ENCODE measurements at places on chromosomes 16 and 17.

- DNase-seq = no peak
These were observed 53.2 kb downstream of the MSI2 start for GRCh38 chr17:57309479-57309878.

DNA sequence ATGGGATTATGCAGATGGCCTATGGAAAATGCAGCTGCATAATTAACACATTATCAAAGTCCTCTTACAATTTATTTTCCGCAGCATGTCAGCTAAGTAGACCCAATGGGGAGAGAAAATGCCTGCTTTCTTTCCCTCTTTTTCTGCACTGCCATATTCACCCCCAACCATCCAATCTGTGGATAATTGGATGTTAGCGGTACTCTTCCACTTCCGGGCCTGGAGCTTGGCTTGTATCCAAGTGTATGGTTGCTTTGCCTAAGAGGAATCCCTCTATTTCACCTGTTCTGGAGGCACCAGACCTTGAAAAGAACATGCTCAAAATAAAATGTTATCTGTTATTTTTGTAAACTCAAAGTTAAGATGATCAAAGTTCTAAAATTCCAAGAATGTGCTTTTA is 41.1 kb upstream of the CACNG3 start:
- no peak for DNase-seq

- DNase-seq = no peak
These were observed 17.5 kb downstream of the ABR start for GRCh38 chr17:1162116-1162855.

GRCh38 chr17:1958134-1958881 is 66.8 kb downstream of the RTN4RL1 start:
- no peak for DNase-seq

GRCh38 chr16:13856811-13857511 is 63.0 kb upstream of the ERCC4 start:
- no peak for DNase-seq

DNA sequence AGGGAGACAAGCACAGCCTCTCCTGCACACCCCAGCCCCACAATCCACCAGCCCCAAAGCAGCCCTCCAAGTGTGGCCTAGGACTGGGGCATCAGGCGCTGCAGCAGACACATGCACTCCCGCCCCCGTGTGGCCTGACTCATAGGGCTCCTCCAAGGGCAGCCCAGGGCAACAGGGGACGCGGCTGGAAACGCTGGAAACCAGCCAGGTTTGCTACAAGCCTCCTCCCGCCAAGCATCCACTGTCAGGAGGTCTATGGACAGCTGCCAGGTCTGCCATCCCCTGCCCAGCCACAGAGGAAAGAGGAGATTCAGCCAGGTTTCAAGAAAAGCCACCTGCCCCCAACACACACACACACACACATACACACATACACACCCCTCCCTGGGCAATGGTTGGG is 25.8 kb downstream of the SRCIN1 start:
- DNase-seq = no peak

DNA sequence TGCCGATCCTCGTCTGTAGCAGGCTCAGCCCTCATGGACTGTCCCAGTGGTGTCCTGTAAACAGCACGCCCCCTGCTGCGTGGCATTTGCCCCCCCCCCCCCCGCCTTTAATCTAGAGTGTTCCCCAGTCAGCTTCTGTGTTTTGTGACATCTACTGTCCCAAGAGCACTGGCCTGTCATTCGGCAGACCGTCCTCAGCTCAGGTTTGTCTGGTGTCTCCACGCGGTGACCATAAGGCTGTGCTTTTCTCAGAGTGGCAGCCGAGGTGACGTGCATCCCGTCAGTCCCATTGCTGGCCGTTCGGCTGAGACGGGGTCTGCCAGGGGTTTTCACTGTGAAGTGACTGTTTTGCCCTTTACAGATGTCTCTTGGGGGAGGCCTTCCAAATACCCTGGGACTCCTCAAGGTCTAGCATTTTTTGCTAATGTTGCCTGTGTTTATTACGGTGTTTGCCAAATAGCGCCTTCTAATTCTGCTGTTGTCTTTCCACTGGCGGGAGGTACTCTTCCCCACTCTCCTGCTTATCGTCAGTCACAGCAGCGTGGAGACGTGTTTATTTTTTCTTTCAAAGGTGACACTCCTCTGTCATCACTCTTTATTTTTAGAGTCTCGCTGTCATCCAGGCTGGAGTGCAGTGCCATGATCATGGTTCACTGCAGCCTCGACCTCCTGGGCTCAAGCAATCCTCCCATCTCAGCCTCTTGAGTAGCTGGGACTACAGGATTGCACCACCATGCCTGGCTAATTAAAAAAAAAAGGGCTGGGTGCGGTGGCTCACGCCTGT is 5.7 kb upstream of the MRPL12 start:
- DNase-seq = no peak

DNA sequence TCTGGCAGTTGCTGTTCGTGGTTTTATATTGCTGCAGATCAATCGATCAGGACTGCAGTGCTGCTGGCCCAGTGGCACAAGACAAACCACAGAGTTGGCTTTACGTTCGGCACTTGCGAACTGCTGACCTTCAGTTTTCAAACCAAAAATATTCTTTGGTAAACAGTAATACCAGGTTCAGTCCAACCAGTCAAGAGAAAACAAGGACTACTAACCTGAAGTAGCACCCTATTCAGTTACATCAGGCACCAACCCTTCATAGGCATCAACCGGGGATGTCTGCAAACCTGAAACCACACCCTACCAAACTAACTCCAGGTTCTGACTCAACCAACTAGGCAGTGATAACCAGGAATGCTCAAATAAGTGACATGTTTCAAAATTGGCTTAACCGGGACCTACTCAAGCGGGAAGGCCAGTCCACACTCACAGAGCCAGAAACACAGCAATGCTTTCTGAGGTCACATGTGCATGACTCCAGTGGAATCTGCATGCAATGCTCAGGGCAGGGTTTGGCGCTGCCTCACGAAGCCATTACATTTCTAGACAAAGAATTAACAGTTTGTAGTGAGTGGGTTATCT is 91.1 kb downstream of the SMG6 start:
- DNase-seq = no peak

DNA sequence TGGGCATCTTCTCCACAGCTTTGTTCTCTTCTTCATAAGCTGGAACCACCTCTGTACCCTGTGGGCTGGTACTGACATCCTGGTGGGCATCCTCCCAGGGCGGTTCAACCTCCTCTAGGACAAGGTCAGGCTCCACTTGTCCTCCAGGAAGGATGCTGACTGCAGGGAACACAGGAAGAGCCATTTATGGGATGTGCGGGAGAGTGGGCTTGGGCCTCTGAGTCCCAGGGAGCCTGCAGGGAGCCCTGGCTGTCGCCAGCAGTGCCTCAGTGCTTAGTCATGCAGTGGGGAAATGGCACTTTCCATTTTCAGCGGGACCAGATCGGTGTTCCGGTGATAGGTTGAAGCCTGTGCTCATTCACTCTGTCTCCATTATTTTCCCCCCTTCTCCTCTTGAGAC is 20.5 kb downstream of the CNGB1 start:
- no peak for DNase-seq

DNA sequence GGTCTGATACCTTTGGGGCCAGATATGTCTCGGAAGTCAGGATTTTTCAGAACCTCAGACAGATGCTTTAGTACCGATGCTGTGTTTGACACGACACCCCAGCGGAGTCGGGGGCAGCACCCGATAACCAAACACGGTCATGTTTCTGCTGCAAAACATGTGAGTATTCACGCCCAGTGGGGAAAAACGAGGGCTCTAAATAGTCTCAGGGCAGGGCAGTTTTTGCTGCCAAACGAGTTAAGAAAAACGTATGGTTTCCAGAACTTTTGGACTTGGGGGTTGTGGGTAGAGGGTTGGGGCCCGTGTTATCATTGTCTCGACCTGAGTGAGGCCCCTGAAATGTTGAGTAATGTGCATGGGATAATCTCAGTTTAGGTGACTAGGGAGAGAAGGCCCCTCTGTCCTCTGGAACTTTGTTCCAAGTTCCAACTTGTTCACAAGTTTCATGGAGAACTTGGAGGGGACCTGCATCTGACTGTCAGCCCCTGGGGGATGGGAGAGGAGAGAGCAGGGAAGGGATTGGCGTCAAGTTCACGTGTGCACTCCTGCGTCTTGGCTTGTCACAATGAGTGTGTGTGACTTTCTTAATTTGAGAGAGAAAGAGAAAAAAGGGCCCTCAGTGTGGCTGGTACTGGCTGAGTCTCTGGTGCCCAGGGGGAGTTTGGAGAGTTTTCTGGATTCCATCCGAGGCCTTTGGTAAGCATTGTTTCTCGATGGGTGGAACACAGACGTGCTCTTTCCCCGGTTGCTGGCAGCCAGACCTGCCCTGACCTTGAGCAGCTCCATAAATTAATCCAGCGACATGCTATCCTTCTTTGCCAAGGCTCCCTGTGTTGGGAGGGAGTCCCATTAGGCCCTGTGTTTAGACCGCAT is 83.9 kb upstream of the CIBAR2 start:
- DNase-seq = no peak

- DNase-seq = peak; percentile 25
These were observed 289.4 kb downstream of the SEC14L1 start for GRCh38 chr17:77429969-77430752.

DNA sequence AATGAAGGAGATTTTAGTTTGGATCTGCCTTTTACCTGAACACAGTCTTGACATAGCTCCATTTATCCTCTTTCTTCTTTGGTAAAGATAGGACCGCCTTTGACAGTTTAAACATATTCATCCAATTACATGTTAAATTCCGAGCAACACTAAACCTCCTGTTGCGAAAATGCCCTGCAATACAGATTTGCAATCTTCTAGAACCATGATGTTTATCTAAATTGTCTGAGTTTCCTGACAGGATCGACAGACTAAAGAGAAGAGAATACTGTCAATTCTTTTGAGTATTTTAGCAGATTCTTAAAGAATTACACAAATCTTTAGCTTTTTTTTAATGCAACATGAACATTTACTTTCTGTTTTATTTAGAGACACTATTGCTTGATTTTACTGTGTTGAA is 1145.5 kb downstream of the CDH11 start:
- DNase-seq = no peak

DNA sequence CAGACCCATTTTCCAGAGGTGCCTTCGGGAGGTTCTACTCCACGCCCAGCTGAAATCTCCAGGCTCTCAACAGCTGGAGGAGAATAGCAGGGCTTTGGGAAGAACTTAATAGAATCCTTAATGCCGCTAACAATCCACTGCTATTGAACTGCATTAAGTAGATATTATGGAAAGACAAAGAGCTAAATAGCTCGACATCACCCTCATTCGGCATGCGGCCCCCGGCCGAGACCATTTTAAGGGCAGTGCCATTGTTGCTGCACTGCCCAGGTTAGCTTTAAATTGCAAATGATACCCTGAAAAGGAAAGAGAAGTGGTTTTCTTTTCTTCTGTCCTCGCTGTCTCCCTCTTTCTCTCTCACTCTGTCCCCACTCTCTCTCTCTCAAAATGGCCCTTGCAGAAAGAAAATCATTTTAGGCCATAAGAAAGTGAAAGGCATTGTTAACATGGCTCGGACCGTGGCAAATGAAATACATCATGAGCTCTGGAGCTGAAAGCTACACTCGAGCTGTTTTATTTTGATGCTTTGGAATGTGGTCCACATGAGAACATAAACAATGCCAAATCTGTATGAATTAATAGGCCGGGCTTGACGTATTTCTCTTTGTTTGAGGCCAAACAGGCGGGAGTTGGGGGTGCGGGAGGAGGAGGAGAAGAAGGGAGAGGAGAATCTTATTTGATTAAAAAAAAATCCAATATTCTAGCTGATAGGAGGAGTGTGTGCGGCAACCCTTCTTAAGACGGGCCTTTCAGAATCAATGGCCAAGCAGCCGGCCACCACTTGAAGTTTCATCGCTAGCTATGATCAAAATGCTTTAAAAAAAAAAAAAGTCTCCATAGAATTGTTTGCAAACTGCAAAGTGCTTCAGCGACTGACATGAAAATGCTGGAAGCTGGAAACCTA is 298.8 kb upstream of the IRX3 start:
- DNase-seq = no peak

DNA sequence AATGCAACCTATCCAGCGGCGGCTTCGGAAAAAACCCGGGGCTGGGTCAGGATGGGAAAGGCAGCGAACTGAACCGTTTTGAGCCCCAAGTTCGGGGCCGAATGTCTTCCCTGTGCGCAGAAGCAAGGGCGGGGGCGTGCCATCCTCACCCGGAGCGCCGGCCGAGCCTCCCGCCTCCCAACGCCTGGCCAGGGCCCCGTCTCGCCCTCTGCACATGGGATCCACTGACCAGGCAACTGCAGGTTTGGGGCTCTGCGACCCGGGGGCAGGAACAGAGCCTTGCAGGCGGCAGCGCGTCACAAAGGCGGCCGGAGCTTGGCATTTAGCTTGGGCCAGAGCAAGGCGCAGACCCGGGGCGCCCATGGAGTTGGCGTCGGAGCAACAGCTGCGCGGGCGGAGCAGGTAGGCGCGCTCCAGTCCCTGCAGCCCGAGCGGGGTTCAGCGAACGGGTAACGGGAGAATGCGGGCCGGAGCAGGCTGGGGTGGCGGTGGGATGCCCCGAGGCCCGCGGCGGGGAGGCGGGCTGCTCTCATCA is at the start of gene FBXO39:
Gene FBXO39 (plus strand): TSS at position 345 of the 535 bp plus-strand sequence. CDS start 3,654 bp downstream, outside the sequence.
- no peak for DNase-seq

GRCh38 chr17:34874478-34874877 is 86.8 kb downstream of the CCT6B start:
- DNase-seq = no peak

GRCh38 chr17:44872131-44872768 is 24.6 kb downstream of the HIGD1B start:
- no peak for DNase-seq

DNA sequence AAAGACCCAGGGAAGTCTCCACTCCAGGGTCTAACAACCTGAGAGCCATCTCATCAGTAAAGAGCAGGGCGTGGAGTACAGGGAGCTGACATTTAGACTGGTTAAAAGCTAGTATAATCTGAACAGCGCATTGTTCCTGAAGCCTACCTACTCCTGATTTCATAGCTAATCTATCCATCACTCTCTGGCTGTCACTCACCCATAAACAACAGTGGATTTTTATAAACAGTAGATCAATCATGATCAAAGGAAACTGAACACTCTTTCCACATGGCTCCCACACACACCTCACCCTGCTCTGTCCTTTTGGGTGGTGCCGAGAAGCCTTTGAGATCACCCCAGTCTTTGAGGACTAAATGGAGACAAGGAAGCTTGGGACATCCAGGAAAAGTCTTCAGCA is 13.0 kb upstream of the COG1 start:
- DNase-seq = no peak

- DNase-seq = no peak
These were observed 158.5 kb downstream of the RPTOR start for GRCh38 chr17:80703142-80703478.

DNA sequence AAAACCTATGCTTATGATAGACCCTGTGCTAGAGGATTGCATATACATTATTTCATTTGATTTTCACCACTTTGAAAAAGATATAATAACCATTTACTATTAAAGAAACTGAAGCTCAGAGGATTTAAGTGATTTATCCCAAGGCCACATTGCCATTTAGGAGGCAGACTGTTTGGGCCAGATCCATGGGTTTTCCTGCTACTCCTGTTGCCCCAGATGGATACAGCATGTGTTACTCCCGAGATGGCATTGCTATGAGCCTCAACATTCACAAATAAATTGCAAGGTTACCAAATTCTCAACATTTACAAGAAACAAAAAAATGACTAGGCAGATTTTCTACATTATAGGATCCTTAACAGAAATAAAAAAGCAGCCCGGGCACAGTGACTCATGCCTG is 322.1 kb upstream of the SOX9 start:
- DNase-seq = no peak

GRCh38 chr16:82331397-82331796 is 161.4 kb upstream of the MPHOSPH6 start:
- no peak for DNase-seq
